ENCODE measurements at places on chromosomes 1 and 21. TPM values are rescaled to one million over a fixed set of nuclear protein-coding genes. Genes with fewer than 3 reads are reported as not detected.

TBX19 gene
- 3.5 TPM for total RNA-seq

DNA sequence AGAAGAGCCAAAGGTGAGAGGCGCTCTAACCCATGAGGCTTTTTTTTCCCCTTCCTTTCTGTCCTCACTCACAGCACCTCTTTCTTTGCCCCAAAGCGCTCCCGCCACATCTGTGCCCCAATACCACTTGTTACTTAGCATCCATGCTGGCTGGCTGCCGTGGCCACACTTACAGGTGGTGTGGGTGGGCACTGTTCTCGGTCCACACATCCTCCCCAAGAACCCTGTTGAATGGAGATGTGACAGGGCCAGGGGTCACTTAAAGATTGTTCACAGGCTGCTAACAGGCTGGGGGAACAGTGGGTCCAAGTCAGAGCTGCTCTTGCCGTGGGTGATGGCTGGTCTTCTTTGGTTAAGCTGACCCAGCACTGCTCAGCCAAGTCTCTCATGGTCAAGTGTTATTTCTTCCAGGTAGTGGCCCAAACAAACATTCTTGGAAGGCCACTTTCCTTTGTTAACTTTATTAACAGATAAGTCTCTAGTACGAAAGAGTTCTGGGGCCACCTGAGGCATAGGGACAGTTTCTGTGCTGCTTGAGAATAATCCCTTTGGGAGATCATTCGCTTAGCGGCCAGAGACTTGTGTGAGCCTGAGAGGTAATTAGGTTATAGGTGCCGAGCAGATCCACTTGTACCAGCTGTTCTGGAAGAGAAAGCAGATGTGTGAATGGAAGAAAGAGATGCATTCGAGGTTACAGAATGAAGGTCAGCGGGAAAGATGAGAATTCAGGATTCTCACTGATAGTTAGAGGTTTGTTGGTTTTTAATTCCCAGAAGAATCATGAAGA lies 62.6 kb upstream of the IRF2BP2 start:
- DNase-seq: no peak

PTCH2 gene
- 2.3 TPM for total RNA-seq

- DNase-seq: no peak
Measured at GRCh38 chr1:59978026-59978425, 51.5 kb upstream of the CYP2J2 start.

DNA sequence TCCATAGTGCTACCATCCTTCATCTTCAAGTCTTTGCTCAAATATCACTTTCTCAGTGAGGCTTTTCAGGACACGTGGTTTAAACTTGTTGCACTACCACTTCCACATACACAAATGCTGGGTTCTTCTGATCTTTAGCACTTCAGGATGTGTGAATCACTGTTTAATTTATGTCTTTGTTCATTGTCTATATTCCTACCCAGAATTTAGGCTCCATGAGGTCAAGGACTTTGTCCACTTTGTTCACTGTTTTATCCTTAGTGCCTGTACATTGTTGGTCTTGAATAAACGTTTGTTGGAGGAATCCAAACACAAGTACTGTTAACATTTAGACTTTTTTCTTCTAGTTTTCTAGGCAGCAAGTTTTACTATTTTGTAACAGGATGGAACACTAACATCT lies 42.6 kb upstream of the RALGPS2 start:
- no peak for DNase-seq

Data from T-cell (primary cell).